T47D (cell line): ENCODE measurements at places on chromosomes 3 and 15.

DNA sequence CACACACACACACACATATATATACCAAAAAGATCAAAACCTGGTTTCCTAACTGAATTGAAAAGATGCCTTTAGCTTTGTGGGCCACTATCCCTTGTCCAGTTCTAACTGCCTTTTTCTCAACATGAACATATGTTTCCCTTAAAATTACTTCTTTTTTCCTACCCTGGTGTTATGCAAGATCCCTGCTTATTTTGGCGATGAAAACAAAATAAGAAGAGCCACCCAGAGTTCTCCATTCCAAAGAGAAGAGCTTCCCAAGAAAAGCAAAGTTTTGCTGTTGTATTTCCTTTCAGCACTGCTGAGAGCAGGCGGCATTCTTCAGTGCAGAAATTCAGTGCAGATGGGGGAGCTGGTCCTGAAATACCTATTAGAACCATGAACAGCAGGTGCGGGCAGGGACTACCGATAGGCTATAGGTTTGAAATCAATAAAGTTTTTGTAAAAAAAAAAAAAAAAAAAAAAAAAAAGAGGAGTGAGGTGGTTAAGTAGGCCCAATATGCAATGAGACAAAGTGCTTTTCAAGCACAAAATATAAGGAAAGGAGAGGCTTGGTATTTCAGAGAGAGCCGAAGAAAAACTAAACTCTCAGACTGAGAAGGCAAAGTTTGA is 238.0 kb downstream of the FOXP1 start:
- DNase-seq, result no peak

DNA sequence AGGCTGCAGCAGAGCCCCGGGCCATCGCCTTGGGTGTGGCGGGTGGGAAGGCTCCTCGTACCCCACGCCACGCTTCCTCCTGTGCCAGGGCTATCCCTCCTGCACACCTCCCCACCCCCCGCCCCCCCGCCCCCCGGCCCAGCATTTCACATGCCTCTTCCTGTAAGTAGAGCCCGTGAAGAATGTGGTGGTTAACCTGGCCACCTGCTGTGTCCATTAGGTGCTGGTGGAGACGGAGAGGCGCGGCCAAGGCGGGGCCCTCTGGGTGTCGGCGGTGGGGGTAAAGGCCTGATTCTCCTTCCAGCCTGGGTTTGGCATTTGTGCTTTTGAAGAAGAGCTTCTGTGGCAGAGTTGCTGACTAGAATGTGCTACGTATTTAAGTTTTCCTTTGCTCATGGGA is 127.8 kb downstream of the CHDH start:
- no peak for DNase-seq

DNA sequence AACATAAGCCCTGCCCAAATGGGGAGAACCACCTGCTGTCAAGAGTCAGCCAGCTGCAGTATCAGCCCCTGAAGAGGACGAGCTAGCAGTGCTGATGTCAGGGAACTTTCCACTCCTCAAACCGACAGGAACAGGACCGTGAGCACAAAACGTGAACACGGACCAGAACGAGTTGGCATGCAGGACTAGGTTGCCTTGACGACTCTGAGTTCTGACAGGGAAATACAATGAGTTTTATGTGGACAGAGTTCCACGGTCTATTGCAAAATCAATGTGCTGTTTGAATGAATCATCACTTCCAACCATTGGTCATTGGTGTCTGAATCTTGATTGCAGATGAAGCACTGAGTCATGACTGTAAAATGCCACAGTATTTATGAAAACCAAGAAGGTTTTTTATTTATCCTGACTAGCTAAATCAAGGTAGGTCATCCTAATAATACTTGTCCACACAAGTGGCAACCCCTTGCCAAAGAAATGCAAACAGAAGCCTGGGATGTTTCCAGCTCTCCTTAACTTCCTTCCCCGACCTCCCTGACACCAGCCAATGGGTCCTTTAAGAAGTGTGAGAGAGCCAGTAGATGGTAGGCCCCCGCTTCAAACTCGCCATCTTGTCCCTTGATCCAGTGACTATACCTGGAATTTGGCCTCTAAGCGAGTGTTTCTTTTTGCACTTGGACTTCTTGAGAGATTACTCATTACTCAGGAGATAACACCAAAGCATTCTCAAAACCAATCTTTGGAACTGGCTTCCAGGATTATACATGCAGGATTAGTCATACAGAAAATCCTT is 119.6 kb downstream of the ASB7 start:
- peak; percentile 41 for DNase-seq

DNA sequence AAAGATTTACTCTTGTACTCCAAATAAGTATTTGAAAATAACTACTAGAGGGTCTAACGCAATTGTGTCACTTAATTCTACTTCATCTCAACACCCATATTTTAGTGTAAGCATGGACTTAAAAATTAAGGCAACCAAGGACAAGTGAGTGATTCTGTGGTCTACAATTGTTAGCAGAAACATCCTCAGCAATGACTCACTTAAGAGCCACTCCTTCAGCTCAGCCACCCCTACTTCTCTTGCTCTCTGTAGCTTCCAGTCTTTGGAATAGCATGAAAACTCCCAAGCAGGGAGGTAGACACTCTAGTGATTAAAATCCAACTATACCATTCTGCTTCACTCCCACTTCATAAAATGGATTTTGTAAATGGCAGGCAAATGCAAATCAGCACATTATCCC is 116.0 kb upstream of the LRRN1 start:
- DNase-seq, result no peak

DNA sequence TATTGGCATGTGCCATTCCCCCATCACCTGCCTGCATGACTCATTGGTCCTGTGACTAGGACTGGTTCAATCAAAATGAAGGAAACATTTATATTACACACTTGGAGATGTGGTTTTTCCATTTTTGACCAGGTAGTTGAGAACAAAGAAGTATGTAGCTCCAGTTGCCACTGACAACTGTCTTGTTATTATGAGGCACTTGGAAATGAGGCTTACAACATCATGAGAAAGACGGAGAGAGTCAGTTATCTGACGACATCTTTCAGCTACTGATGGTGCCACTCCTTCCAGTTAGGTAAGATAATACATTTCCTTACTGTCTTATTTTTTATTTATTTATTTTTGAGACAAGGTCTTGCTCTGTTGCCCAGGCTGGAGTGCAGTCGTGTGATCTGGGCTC is 21.8 kb upstream of the PROK2 start:
- no peak for DNase-seq

DNA sequence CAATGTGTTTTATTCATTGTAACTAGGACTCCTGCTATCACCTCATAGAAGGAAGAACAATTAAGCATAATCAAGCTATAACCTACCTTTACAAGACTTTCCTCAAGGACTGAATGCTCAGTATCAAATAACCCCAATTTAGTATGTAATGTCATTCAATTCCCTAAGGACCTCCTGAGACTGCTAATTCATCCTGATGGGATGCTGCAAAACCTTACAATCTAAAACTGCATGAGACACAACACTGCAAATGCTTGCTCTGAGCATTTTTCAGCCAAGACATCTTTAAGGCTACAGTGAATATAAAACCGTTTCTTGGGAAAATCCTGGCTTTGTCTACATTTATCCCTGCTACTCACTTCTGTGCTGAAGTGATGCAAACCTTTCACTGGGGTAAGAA is 69.9 kb downstream of the RYK start:
- DNase-seq, result no peak

- DNase-seq, result no peak
Measured at GRCh38 chr3:161273589-161274218, 52.6 kb downstream of the NMD3 start.

GRCh38 chr3:15326037-15326436 is 6.3 kb downstream of the SH3BP5 start:
- no peak for DNase-seq

DNA sequence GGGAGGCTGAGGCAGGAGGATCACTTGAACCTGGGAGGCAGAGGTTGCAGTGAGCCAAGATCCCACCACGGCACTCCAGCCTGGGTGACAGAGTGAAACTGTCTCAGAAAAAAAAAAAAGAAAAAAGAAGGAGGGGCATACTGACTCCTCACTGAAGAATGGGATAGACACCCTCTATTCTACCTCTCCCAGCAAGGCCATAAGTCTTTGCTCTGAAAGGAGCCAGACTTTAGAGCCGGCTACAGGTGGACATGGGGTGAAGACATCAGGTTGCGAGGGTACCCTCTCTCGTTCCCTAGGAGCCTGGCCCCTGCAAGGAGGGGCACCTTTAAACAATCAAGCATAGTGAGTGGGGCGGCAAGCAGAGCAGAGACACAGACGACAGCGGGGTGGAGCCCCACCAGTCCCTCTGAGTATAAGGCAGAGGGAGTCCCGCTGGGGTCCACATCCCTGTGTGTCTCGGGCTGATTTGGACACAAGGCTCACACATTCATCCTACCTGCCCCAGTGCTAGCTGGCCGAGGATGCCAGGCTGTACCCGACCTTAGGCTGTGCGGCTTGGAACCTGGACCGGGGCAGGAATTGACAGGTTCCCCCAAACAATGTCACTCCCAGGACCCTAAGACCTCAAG is 1.1 kb downstream of the GRAMD2A start:
- DNase-seq, result no peak

GRCh38 chr3:46830801-46831200 is 32.4 kb downstream of the MYL3 start:
- no peak for DNase-seq

- DNase-seq, result no peak
Measured at GRCh38 chr15:59176653-59177316, 29.9 kb upstream of the LDHAL6B start.

GRCh38 chr3:194194051-194194756 is 58.3 kb downstream of the HES1 start:
- no peak for DNase-seq

GRCh38 chr3:58271901-58272501 is 34.0 kb upstream of the RPP14 start:
- DNase-seq, result peak; percentile 50

DNA sequence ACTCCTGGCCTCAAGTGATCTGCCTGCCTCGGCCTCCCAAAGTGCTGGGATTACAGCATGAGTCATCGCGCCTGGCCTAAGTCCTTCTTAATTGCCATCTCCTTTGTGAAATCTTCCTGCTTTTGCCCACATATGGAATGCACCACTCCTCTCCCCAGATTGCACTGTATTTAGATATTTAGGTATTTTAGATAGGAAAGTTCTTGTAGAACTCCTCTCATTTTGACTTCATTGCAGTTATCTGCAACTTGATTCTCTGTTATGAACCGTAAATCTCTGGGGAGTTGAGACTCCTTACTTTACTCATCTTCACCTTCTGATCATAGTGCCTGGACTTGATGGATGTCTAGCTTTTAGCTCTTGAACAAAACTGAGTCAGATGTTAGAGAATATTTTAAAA is 150.7 kb downstream of the AKAP13 start:
- DNase-seq, result no peak

- DNase-seq, result no peak
Measured at GRCh38 chr3:71813704-71814103, 28.8 kb upstream of the PROK2 start.

GRCh38 chr3:66047311-66048050 is 8.8 kb upstream of the MAGI1 start:
- DNase-seq, result no peak

- no peak for DNase-seq
Measured at GRCh38 chr3:131535596-131535995, 32.8 kb upstream of the MRPL3 start.
